Cerebellum (tissue), 4 donors: ENCODE measurements at places on chromosomes 16 and 17.

DNA sequence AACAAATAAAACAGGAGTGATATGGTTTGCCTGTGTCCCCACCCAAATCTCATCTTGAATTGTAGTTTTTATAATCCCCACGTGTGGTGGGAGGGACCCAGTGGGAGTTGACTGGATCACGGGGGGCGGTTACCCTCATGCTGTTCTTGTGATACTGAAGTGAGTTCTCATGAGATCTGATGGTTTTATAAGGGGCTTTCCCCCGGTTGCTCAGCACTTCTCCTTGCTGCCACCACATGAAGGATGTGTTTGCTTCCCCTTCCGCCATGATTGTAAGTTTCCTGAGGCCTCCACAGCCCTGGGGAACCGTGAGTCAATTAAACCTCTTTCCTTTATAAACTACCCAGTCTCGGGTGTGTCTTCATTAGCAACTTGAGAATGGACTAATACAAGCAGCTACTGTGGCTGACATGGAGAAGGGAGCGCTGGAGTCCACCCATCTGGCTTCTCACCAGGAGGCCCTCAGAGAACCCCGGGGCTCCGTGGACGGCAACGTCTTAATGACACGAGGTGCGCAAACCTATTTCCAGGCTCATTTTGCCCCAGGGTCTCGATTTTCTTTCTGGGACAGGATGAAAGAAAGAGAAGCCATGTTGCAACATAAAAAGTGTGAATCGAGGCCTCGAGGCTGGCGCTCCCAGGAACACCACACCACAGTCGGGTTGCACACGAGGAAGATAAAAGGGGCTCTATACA, 129.5 kb downstream of the DYNLRB2 start:
- no peak for DNase-seq

DNA sequence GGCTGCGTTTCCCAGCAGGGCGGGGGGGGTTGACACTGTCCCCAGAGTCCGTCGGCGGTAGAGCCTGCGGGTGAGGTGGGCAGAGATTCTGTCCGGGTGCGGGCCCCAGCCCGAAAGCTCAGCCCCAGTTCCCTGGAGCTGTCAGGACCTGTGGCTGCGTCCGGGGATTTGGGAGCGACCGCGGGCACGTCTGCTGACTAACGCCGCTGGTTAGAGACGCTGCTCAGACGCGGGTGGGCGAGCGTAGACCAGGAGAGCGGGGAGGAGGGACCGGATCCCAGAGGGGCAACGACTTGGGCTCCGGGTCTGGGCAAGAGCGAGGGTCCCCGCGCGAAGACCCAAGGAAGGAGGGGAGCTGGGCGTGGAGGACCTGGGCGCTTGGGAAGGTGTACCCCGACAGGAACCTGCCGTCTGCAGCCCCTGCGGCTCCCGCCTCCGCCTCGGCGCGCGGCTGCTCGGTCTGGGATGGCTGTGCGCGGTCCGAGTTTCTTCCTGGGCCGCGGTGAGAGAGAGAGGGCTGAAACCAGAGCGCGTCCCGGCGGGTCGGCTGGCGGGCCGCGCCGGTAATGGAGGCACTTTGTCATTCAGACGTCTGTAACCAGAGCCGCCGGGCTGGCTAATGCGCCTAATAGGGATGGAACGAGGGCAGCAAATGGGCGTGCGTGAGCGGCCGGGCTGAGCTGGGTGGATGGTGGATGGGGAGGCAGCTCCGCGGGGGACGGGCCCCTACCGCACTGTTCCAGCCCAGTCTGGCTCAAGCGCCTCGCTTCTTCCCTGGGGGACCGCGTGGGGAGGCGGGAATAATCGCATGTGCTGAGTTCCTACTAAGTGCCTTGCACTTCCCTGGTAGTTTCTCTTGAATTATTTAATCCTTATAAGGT, 2.3 kb downstream of the NGFR start:
- no peak for DNase-seq

- no peak for DNase-seq
Measured at GRCh38 chr16:57113664-57114063, 21.3 kb downstream of the CPNE2 start.

- peak; percentile 83 for DNase-seq
Measured at GRCh38 chr17:8745586-8746500, 1.2 kb upstream of the CCDC42 start.

DNA sequence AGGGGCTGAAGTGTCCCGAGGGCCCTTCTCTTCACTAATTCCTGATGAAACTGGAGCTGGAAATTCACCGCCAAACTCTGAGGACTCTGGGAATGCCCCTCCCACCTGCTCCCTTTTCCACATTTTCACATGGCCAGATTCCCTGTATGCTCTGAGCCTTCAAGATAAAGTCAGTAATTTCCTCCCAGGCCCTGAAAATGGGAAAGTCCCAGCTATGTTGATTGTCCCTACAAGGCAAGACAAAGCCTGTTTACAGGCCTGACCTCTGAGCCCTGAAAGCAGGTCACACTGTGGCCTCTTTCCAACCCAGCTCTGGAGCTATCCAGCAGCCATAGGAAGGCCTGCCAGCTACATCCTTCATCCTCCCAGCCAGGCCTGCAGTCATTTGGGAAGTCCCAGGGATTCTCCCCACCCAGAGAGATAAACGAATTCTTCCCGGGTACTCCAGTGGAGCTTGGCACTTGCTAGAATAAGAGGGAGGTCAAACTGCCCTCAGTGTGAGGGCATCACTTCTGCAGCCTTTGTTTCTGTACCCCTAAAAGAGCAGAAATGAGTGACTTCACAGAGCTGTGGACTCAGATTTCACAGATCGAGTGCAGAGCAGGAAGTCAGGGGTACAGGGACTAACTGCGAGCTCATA, 19.6 kb upstream of the CCL2 start:
- no peak for DNase-seq

DNA sequence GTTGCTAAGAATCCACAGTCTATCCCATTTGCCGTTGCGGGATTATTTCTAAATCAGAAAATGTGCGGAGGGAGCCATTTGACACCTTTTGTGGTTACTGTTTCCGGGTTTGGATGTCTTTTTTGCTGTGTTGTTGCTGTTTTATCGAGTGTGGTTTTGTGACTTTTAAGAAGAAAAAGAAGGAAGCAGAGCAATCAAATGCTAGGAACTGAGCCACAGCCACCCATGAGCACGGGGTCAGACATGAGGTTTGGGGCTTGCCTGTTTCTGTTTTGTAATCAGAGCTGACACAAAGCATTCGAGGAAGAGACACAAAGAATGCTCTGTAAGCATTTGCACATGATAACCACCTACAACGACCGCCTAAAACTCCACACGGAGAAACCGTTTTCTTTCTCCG, 53.1 kb upstream of the CHMP6 start:
- DNase-seq: no peak

GRCh38 chr17:43950554-43950953, 3.2 kb downstream of the PYY start:
- no peak for DNase-seq
